Eye (tissue), 1 donor: ENCODE measurements at places on chromosomes 6 and 20.

DNA sequence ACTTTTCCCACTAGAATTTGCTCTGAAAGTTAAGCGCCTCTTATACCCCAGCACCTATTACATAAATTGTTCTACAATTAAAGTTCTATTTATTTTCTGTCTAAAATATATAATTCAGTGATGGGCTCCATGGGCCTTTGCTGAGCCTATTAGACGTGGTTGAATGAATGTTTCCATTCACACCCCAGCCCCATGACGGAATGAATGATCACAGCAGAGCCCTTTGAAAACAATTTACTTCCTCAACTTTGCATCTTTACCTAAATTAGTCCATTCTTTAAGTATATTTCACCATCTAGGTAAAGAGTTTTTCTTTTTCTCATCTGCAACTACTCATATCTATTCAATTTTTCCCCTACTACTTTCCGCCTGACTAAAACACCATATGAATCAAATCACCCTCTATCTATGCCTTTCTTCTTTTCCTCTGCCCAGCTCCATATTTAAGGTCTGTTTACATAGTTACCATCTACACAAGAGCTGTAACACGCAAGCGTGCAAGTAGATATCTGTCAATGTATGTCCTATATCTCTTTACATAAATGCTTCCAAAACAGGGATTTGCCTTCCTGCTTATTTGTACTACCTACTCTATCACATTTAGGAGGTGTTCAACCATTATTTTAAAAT lies 69.7 kb downstream of the ECT2L start:
- DNase-seq = no peak

DNA sequence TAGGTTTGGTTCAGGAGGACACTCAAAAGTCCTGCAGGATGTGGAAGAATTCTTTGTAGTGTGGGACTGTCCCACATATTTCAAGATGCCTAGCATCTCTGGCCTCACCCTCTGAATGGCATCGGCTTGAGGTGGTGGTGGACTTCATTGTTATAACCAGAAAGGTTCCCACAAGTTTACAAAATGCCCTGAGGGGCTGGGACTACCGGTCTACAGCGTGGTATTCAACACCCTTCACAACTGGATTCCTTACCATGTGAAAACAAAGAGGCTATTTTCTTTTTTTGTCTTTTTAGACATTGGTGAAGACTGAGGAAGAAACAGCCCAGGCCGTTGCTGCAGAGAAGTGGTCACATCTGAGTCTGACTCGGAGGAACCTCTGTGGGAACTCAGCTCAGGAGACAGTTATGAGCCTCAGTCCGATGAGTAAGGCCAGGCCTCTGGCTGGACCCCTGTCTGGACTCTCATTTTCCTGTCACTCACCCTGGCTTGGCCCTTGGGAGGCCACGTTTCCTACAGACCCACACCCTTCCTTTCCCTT lies 15.2 kb downstream of the PGBD1 start:
- no peak for DNase-seq

DNA sequence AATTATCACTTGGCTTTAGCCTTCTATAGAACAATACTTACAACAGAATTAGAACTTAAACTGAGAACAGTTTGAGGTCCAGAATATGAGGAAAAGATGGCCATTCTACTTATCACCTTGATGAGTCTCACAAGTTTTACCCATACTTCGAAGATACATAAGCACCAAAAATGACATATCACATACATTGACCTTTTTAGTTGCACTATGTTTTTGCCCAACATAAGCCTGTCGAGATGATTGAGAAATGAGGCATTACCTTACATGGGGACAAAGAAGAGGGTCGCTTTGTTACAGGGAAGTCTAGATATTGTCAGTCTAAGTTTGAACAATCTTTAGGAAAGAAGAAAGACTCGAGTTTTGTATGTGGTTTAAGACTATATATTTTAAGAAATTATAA lies 48.4 kb upstream of the MEI4 start:
- no peak for DNase-seq

GRCh38 chr20:12331236-12331635 lies 413.5 kb downstream of the BTBD3 start:
- DNase-seq = no peak

- DNase-seq = no peak
Observed at GRCh38 chr6:142804490-142804889, 140.5 kb downstream of the HIVEP2 start.

DNA sequence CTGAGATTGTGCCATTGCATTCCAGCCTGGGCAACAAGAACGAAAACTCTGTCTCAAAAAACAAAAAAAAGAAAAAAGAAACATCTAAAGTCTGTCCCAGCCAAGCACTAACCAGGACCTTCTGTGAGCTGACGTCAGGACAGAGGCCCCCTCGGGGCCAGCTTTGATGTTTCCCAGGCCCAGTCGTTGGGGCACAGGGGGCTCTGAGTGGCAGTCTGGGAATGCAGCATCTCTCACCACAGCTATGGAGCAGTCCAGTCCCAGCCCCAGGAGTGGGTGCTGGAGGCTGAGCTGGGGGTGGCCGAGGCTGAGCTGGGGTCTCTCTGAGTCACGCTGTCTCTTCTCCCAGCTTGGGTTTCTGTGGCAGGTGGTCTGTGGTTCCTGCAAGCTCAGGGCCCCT lies 46.0 kb upstream of the SRF start:
- DNase-seq = peak; percentile 74

DNA sequence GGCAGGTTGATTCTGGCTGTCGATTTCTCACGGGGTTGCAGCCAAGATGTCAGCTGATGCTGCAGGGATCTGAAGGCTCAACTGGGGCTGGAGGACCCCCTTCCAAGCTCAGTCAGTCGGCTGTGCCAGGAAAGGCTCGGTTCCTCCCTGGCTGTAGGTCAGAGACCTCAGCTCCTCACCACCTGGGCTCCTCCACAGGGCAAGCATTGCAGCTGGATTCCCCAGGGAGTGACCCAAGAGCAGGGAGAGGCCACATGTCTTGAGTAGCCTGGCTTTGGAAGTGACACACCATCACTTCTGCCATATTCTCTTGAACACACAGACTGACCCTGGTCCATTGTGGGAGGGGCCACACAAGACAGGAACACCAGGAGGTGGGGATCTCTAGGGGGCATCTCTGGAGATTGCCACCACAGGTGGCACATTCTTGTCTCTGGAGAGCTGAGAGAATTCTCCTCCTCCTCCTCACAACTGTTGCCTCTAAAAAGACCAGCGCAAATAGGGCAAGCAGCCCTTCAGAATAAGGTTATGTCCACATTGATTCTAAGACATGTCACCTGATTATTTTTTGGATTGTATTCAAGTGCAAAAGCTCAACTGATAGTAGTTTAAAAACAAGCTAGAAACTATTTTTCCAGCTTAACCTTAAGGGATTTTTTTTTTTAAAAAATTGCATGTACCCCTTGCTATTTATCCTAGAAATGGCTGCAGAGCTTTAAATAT lies 270.5 kb downstream of the NRN1 start:
- no peak for DNase-seq

DNA sequence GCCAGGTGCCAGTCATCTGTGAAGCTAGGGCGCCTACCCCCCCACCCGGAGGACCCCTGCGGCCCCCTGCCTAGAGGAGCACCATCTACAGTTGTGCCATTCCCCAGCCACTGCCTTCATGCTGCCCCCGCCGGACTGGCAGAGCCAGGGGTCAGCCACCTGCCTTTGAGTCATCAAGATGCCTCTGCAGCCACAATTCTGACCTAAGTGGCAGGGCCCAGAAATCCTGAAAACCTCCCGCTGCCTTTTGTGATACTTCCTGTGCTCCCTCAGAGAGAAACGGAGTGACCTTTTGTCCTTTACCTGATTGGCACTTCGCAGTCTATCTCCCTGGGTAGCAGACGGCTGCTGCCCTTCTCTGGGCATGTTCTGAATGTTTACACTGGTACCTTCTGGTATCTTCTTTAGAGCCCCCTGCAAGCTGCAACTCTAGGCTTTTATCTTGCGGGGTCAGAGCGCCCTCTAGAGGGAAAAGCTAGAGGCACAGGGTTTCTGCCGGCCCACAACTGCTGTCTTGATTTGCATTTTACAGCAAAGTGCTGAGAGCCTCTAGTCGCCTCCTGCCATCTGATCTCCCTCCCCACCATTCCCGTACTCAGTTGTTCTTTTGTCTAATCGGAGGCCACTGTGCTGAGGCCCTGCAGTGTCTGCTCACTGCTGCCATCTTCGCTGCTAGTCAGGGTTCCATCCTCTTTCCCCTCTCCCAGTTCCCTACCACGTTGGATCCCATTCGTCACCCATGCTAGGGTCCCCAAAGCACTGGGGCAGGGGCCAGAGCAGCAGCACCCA lies 26.9 kb downstream of the SPATA2 start:
- peak; percentile 90 for DNase-seq

DNA sequence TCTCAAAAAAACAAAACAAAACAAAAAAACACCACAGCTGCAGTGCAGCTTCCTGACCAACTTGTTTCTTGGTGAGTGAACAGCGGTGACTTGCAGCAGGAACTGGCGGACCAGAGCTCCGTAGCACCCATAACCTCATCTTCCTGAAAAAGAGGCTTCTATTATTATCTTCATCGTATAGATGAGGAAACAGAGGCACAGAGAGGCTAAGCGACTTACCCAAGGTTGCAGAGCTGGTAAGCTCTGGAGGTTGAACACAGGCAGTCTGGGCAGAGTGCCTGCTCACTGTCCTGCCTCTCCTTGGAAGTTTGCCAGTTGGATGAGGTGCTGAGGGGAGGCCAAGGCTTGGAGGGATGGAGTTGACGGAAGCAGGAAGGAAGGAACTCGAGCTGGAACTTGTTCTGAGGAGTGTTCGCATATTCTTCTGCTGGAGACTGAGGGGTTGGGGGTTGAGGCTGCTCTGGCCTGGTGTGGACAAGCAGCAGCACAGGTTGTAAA lies 47.9 kb upstream of the CCDC167 start:
- peak; percentile 41 for DNase-seq

GRCh38 chr6:135161411-135162395 lies 19.4 kb upstream of the MYB start:
- no peak for DNase-seq

DNA sequence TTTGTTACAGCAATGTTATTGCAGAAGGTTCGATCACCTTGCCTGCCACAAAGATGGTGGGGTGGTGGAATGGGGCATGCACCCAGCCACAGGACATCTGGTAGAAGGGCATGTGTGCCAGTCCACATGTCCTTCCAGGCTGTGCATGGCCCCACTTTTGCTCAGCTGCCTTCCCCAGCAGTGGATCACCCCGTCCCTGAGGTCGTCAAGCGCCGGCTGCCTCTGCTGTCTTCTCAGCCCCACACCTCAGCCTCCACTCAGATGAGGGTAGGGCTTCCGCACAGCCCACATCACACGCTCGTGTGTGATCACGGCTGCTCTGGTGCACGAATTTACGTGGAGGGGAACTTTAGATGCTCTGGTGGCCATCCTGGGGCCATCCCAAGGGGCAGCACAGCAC lies 109.5 kb upstream of the PMEPA1 start:
- DNase-seq = no peak

GRCh38 chr20:34493646-34494045 lies 22.6 kb upstream of the DYNLRB1 start:
- no peak for DNase-seq

DNA sequence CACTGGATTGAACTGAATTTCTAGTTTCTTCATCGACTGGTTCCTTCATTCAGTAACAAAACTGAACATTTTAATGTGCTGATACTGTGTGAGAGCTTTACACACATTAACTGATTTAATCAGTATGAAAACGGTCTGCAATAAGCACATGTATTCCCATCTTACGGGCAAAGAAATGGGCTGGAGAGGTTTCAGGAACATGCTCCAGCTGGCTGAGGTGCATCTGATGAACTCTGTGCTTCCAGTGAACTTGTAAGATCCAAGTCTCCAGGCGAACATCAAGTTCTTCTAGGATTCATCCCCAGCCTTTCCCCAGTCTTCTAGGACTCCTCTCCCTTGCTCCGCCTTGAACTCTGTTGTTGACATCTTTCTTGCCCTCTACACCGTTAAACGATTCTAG lies 220.7 kb upstream of the AGPAT4 start:
- no peak for DNase-seq

DNA sequence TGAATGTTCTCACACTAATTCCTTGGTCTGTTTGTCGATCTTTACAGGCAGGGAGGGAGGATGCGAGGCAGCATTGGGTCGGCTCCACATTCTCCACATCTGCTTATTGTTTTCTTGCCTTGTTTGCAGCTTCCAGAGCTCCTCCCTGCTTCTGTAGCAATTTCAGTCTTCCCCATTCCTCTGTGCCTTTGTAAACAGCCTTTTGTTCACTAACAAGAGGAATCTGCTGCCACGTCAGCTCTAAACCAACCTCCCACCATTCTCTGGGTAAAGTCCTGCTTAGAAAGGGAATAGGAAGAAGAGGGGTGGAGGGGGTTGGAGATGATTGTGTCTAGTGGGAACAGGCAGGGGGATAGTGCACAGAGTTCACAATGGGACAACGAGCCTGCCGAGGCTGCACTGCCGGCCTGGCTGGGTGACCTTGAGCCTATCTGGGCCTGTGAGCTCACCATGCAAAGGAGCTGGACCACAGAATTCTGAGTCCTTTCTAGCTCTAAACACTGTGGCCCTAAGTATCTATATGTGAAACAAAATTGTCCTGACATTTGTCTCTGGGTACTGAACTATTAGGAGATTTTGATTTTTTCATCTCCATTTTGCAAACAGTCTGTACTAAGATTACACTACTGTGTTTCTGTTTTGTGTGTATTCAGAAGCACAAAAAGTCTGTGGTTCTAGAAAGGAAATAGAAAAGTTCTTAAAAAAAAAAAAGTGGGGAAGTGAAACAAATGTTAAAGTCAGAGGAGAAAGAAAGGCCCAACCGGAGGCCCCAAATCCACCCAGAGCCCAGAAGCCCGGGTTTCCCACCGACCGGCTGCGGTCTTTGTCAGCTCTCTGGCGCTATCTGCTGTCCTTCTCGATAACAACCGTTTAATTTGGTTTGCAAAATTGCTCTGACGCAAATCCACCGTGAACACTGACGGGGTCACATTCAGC lies 1.4 kb upstream of the PRND start:
- peak; percentile 93 for DNase-seq

GRCh38 chr6:29610540-29610939 lies 22.4 kb downstream of the GABBR1 start:
- no peak for DNase-seq

- DNase-seq = no peak
Observed at GRCh38 chr6:163823577-163823976, 409.1 kb downstream of the QKI start.

DNA sequence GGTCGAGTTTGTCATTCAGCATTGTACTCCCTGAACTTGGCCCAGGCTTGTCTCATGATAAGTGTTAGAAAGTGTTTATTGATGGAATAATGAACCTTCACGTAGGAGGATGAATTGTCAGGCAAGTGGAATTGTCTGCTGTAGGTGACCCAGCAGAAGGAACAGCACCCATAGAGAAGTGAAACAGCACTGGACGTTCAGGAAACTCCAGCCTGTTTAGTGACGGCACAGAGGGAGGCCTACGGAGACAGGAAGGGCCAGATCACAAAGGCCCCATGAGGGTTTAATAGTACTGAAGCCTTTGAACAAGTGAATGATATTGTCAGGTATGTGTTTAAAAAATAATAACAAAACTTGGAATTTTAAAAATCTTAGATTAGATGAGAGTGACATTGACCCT lies 2.9 kb downstream of the STX11 start:
- no peak for DNase-seq

- DNase-seq = no peak
Observed at GRCh38 chr6:166957805-166958076, 1.4 kb upstream of the RNASET2 start.
